NCI-H1930 (cell line): ENCODE measurements at places on chromosomes 12 and 14.

DNA sequence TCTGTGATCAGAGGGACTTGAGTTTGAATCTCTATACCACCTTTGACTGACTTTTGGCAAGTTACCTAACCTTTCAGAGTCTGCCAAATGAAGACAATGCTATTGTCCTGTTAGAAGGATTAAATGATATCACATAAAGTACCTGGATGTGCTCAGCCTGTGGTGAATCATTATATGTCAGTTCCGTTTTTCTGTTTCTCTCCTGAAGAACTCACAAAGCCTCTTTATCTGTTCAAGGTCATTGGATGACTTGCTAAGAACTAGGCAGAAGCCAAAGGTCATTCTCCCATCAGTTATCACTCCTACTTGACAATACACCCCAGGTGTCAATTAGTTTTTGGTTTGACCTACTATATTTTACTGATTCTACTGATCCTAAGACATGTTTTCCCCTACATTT, 174.6 kb downstream of the CACNA1C start:
- DNase-seq = no peak

DNA sequence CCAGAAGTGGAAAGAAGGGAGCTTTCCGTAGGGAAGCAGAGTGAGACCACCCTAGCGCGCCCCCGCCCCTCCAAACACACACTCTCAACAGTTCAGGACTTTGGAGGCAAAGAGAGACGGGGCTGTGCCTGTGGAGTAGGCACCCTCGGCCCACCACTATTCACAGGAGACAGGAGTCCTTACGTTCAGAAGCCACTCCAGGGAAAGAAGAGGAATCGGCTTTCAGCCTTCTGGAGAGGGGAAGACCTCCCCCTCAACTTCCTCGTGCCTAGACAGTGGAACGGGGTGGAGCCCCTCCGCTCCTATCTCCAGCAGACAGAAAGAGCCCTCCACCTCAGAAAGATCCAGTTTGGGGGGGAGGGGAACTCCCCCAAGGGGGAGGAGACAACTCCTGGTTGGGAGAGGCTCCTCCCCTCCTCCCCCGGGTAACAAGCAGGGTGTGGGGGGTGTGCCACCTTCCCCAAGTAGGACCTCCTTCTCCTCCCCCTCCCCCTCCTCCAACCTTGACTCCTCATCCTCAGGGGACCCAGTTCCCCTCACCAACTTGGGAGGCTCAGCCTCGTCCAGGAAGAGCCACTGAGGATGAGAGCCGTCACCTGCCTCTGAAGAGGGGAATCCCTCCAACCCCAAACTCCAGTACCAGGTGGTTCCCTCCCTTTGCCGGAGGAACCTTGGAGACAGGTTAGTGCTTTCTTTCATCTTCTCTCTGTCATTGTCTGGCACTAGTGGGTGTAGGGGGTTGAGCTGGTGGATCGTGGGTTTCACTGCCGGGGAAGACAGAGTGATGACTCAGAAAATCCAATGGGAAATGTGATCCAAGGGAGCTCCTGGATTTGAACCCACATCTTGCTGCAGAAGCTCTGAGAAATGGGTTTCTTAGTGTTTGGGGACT, 883 bp downstream of the FOXJ2 start:
- DNase-seq = peak; percentile 22

GRCh38 chr12:55940065-55940732, 9.2 kb downstream of the DGKA start:
- peak; percentile 54 for DNase-seq

GRCh38 chr14:79781882-79782281, 429.4 kb downstream of the DIO2 start:
- no peak for DNase-seq

DNA sequence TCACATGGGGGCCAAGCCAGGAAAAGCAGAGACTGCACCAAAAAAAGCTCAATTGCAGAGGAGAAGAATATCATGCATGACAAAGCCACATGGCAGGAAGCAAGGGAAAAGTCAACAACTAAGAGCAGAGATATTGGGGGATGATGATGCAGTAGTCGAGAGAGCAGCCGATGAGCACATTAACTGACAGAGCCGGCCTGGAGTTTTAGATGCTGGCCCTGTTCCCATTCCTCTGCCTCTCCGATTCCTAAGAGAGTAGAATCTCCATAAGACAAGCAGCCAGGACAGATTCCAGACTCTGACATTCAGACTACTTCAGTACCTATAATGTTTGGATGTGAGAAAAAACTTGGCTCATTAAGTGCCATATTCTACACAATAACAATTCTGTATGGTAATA, 155.9 kb downstream of the KCNH5 start:
- no peak for DNase-seq

DNA sequence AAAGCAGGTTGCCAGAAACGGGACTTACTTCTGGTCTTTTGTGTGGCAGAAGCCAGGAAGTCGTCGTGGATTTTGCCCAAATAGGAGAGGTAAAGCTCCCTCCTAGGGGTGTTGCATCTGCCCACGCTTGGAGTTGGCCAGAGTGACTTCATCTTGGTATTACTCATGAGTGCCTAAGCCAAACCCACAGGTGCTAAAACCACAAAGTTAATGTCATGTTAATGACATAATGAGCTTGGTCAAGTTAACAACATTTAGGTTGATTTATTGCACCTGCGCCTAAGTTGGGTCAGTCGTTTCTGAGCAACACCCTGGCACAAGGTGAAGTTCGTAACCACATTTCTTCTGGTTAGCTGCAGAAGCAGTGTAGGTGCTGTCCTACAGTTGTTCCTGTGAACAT, 225.2 kb downstream of the FUT8 start:
- no peak for DNase-seq

DNA sequence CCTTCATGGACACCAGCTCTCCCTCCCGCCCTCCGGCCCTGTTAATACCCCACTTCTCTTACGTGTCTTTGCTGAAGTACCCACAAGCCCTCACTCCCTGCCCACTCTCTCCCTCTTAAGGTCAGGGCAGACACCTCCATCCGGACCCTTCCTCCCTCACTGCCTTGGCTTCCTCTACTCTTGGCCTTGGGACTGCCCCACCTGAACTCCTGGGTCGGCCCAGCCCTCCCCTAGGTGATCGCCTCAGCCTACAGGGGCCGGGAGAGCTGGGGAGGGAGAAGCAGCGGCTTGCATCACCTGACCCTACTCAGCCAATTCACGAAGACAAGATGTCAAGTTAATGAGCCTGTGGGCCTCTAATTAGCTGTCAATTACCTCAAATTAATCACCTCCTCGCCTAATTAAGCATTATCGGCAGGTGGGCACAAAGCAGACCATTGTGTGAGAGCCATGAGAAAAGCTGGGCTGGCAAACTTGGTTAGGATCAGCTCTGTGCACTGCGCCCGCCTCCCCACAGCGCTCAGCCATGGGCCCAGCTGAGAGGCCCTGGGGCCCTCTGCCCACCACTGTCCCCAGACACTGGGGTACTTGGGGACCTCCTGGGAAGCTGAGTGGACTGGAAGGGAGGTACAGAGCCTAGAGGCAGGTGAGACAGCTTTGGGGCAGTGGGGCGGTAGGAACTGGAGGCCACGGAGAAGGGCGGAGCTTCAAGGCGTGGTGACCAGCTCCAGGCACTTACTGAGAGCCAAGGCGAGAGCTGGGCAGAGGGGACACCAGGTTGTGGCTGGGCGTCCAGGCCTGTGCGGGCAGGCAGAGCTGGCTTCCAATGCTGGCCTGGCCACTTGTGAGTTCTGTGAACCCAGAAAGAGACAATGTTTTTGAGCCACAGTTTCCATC, 25.1 kb upstream of the VSX2 start:
- DNase-seq = no peak

- DNase-seq = no peak
Measured at GRCh38 chr12:132850291-132850690, 21.6 kb upstream of the GOLGA3 start.

DNA sequence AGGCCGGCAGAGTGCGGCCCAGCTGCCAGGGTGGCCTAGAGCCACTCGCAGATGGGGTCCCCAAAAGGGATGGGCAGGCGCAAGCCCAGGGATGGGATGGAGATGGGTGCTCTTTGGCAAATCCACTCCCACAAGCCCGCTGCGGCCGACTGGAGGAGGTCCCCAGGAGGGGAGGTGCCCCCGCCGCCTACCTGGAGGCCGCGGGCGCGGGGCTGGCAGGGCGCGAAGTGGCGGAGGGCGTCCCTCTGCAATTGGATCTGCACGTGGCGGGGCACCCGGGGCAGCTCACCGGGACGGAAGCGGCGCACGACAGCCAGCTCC, 730 bp downstream of the PPP1R3E start:
- peak; percentile 72 for DNase-seq

DNA sequence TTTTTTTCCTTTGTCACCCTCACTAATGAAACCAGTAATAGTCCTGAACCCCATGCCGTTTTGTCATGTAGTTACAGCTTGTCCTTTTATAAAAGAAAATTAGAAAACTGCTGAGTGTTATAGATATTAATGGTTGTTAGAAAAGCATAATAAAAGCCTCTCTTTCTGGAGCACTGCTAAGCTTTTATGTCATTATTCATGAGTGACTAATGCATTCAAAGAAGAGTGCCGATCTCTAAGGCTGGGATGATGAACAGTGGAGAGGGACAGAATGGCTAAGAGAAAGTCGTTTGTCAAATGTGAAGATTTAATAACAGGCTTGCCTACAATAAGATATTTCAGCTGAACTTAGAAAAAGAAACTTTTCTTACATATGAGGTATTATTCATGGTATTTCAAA, 121.6 kb downstream of the MGAT4C start:
- DNase-seq = no peak

DNA sequence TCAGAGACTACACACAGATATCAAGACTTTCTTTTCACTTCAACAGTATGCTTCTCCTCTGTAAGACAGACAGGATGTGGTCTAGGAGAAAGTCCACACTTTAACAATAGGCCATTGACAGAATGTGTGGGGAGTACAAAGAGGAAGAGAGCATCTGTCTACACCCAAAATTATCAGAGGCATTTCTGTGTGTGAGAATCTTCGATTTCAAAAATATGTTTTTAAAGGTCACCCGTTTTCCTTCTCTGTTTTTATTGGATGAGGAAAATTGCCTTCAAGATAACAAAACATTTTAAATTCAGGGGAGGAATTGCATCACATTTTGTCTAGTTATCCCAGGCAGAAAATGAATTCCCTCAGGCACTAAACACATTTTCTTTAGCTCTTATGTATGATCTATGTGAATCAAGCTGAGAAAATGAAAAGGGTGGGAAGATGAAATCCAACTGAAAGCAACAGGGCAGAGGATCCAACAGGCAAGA, 16.4 kb downstream of the NAV3 start:
- no peak for DNase-seq

DNA sequence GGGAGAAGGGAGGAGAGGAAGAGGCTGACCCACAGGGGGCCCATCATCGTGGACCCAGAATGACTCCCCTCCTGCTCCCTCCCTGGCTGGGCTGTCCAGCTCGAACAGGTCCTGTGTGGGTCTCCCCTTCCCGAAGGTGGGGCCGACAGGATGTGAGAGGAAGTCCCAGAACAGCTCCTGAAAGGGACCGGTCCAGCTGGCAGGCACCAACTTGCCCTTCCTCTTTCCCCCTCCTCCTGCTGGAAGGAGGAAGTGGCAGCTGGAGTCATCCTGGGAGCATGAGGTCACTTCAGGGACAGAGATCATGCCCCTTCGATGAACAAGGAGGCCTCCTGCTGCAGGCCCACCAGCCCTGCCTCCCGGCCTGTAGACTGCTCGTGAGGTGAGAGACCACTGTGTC, 35.0 kb upstream of the BEGAIN start:
- DNase-seq = no peak

DNA sequence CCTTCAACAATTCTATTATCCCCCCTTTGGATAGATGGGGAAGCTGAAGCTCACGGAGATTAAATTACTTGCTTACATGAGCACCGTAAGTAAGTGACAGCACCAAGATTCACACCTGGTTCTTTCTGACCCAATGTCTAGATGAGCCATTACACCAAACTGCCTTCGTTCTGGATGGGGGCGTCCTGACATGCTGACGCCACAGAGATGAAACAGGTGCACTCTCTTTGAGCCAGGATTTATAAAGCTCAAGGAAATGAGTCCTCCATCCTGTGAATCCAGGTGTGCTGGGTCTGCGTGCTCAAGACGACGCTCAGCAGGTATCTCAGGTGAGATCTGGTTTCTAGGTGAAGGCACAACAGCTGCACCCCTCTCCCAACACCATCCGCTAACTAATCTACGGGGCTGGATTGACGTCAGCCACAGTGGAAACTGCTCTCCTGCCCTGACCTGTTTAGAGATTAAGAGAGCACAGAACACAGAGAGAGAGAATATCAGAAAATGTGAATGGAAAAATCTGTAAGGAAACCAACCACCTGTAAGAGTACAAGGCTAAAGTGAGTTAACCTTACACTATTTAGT, 61.6 kb downstream of the KSR2 start:
- no peak for DNase-seq

- DNase-seq = no peak
Measured at GRCh38 chr14:26531894-26532293, 65.9 kb downstream of the NOVA1 start.

- DNase-seq = no peak
Measured at GRCh38 chr14:52703225-52703624, 3.8 kb upstream of the PSMC6 start.

DNA sequence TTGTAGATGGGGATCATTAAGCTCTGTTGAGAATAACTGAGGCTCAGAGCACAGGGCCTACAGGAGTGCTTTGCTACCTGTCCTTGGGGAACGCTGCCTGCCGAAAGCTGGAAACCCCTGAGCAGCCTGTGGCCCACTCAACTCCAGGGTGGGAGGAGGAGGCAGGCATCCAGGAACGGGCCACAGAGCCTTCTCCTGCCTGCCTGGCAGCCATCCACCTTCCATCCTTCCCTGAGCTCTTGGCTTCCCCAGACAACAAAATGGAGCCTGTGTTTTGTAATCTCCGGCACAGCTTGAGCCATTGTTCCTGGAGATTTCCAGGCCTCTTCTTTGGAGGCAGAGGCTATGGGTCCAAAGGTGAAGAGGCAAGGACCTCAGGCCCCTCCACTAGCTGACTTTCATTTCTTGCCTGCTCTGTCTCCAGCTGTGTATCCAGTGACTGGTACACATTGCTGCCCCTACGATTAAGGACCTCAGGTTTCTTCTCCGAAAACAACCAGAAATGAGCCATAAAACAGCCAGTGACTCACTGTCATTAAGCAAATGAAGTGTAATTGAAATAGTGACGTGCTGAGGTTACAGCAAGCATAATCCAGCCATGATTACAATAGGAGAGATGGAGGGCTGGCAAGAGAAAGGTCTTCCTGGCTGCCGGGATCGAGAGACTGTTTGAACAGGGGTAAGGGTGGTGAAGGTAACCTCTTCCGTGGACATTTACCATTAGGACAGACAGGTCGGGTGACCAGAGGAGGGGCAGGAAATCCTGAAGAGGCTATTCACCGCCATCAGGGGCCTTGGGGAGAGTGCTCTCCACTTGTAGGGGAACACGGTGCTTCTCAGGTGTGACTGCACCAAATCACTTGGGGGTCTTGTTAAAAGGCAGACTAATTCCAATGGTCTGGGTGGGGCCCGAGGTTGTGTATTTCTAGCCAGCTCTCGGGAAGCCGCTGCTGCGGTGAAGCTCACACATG, 56.3 kb upstream of the KCNA5 start:
- no peak for DNase-seq

GRCh38 chr12:124422570-124423523, 128.0 kb downstream of the RFLNA start:
- no peak for DNase-seq

DNA sequence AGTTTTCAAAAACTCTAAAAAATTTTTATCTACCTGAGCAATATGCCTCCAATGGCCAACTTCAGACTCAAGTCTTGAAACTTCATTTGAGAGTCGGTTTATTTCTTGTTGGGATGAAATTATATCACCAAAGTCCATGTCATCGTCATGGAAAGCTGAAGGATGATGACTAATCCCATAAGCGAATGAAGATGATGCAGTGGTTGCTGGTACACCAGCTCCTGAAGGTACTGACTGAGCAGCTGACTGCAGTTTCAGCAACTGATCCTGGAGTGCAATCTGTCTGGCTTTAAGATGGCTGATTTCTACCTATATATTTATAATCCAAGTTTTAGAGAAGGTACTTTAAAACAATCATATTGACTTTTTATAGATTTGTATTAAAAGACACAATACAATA, 18.3 kb downstream of the TRIP11 start:
- DNase-seq = no peak
